ENCODE measurements at places on chromosomes 2 and 18.

GRCh38 chr2:68172990-68173700 lies 15.5 kb downstream of the PNO1 start:
- no peak for DNase-seq

DNA sequence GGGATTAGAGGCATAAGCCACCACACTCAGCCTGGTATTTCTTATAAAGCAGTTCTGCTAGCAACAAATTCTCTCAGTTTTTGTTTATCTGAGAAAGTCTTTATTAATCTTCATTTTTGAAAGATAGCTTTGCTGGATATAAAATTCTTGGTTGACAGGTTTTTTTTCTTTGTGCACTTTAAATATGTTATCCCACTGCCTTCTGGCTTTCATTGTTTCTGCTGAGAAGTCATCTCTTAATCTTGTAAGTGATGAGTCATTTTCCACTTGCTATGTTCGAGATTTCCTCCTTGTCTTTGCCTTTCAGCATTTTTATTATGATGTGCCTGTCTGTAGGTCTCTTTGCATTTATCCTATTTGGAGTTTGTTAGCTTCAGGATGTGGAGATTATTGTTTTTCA lies 5.9 kb upstream of the ELAC1 start:
- DNase-seq = no peak

GRCh38 chr18:2979871-2980790 lies 32.8 kb downstream of the LPIN2 start:
- DNase-seq = no peak

DNA sequence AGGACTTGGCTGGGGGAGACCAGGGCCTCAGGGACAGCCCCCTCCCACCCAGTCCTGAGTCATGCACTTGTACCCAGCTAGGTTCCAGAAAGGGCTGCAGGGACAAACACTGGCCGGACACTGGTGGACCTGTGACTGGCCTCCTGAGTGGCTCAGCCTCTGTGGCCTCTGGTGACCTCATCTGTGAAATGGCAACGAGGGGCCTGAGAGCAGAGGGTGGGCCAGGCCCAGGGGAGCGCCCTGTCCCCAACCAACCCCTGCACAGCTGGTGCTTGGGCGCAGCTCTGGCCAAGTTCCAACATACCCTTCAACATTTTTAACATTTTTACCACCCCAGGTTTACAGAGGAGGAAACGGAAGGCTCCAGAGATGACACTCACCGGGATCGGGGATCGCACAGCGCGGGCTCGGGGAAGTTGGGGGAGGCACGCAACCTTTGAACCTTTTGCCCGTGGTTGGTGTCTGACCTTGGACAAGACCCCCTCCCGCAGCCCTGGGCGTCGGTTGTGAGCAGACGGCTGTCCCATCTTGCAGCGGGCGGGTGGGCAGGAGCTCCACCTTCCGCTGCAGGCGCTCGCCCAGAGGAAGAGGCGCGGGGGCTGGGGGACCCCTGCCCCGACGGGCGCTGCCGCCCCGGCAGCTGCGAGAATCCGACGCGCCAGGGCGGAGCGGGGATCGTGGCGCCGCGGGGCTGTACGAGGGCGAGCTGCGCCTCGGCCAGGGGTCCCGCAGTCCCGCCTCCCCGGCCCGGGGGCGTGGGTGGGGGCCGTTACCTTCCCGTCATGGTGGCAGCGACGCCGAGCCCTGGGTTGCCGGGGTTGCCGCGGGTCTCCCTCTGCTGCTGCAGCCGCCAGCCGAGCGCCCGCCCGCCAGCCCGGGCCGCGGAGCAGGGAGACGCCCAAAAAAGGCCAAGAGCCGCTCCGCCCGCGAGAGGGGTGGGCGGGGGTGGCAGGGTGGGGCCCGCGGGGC lies 805 bp downstream of the LIMS2 start:
- no peak for DNase-seq
